ENCODE measurements at places on chromosomes 5 and 9.
A peak's percentile ranks its signal among the peaks of the same experiment; 100 is the strongest.

DNA sequence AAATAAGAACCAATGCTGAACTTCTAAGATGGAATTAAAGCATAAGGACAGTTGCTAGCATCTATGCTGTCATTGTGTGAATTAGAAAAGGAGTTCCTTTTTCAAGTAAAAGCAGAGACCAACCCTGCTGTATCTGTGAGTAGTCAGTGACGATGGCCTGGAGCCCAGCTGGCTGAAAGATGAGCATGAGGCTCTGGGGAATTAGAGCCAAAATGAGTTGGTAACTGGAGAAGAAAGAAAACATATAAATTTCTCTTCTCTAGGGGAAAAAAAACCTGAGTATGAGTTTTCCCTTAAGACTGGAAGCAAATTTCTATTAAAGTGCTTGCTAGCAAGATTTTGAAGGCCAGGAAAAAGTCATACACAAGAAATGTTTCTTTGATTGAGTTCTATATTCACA, 1.6 kb upstream of the SPZ1 start:
- no peak for DNase-seq

DNA sequence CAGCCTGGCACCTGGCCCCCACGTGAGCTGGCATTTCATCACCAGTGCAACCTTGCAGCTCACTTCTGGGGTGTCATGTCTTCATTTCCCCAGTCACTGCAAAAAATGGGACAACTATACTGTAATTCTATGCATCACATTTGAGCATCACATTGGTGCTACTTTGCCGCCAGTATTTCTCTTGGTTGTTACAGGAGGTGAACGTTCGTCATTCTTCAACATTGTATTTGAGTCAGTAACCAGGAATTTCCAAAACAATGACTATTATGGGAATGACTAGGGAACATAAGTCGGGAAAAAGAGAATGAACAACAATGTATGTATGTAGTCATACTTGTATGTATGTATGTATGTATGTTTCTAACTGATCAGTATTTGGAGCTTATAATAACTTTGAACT, 1278.0 kb downstream of the EFNA5 start:
- DNase-seq = no peak

- DNase-seq = no peak
Measured at GRCh38 chr5:170771496-170771895, 12.0 kb upstream of the GABRP start.

- DNase-seq = no peak
Measured at GRCh38 chr5:143836161-143836725, 24.3 kb downstream of the HMHB1 start.

GRCh38 chr5:142845402-142845921, 75.3 kb downstream of the ARHGAP26 start:
- DNase-seq = no peak

GRCh38 chr5:175385691-175386362, 58.2 kb downstream of the DRD1 start:
- DNase-seq = no peak

GRCh38 chr9:37414503-37414943, 8.0 kb upstream of the GRHPR start:
- no peak for DNase-seq

DNA sequence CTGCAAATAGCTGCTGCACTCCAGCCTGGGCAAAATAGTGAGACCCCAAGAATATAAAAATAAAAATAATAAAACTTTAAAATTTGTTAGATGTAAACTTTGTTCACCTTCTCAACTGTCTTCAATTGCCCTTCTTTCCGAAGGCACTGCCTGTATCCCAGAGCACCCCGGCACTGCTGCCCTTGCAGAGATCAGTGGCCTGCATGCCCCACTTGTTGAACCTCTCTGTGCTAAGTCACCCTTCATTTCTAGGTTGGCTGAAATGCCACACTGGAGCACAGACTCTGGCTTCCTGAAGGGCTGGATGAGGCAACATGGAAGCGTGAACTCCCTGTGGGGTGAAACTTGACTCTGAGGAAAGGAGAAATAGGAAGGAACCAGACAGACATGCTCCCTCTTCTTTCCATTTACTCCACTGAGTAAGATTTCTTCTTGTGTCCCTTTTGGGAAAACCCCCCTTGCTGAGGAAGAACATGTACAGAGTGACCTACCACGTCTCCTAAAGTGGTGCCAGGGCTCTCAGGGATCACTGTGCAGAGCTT, 8.4 kb upstream of the JMY start:
- no peak for DNase-seq

DNA sequence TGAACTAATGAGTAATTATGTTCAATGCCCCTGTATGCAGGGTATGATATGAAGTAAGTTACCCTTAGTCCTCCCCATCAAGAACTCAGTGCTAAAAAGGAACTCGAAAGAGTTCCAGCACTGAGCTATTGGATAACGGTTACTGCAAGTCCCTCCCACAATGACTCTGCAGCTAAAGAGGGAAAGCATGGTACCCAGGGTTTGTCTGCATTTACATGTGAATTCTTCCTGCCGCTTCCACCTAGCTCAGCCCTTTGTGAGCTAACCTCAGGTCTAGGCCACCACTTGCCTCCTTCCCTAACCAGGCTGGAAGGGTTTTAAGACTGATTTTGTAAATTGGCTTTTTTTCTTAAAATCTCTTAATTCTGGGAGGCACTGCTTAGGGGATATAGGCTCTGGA, 376.8 kb downstream of the EBF1 start:
- DNase-seq = no peak

- DNase-seq = no peak
Measured at GRCh38 chr5:45385321-45386058, 310.7 kb downstream of the HCN1 start.

- DNase-seq = no peak
Measured at GRCh38 chr5:112440031-112440430, 21.0 kb upstream of the EPB41L4A start.

DNA sequence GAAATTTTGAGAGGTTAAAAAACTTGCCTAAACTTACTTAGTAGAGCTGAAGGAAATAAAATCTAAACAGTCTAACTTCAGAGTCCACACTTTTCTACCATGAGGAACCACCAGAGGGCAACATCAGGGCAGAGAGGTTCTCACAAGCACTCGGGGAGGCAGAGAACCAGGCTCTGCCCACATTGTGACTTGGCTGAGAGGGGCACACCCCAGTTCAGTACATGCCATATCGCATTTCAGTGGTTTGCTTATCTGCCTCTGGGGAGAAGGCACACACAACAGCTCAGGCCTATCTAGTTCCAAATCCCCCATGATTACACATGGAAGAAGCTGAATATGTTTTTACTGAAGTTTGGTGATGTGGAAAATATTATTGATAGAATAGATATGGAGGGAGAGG, 49.2 kb downstream of the EQTN start:
- DNase-seq = peak; percentile 4

- no peak for DNase-seq
Measured at GRCh38 chr5:154351566-154351965, 94.2 kb upstream of the SAP30L start.

DNA sequence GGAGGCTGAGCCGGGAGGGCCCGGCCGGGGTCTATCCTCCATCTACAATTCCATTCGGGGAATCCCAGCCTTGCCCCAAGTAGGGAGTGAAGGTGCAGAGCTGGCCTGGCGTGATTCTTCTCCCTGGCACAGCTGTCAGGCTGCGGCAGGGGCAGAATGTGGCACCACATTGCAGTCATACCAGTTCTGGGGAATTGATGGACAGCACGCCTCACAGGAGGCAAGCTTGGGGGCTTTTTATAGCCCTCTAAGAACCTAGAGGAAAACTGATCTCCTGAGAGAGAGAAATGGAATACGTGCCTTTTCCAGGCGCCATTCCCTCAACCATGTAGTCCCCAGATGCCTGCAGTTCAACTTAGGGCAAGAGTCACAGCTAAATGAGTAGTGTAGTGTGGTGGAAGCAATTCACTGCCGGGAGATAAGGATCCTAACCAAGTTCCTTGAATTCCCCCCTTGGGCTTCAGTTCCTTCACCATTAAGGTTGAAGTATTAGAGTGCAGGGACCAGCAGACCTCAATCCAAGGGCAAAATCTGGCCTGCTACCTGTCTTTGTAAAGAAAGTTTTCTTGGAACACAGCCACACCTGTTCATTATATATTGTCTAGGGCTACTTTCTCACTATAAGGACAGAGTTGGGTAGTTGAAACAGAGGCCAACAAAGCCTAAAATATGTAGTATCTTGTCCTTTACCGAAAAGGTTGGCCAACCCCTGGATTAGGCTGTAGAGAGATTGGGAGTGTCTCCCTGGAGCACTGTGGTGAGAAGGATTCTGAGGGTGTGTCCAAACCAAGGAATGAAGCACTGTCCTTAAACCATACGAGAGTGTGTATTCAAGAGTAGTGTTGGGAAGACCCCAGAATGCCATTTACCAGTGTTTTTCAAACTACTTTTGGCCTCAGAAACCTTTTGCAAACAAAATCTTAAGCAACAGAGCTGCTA, 10.6 kb downstream of the AFAP1L1 start:
- no peak for DNase-seq

- peak; percentile 32 for DNase-seq
Measured at GRCh38 chr5:142769251-142769792, 855 bp upstream of the ARHGAP26 start.

DNA sequence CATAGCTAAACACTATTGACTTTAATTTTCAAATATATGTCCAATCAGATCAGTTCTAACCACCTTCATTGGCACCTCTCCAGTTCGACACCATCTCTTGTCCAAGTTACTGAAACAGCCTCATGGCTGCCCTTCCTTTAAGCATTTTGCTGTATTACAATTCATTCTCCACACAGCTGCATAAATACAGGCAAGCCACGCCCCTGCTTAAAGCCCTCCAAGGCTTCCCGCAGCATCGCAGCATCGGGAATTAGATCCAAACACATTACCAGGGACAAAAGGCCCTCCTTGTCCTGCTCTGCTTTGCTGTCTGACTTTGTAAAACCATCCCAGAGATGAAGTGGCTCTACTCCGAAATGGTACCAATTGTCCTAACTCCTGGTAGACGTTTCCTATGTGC, 75.1 kb upstream of the RAI14 start:
- no peak for DNase-seq

Measured in AML-193 (cell line).